ENCODE measurements at places on chromosomes 7 and 10.

DNA sequence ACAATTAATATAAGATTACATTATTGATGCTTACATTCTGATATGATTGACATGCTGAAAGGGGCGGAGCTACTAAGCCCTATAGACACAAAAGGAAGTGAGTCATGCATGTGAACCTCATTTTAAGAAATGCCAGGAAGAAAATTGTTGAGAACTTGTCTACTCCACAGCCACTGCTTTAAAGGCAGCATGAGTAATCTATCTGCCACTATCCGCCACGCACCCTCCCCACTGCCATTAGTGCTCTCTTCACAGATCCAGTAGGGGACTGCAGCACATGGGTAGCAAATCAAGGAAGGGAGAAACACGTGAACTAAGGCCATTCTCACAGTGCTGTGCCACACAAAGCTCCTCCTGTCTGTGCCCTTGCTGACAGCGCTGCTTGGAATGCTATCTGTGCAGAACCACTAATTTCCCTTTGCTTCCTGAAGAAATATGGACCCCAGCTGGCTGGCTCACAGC lies 524.8 kb downstream of the GRM8 start:
- DNase-seq = no peak

- no peak for DNase-seq
These were observed 11.7 kb downstream of the ANK3 start for GRCh38 chr10:60377955-60378354.

- DNase-seq = peak; percentile 61
These were observed at the start of gene ZNF394 for GRCh38 chr7:99499721-99500636. Gene ZNF394, minus strand, starts transcription at chr7:99500281. Its CDS starts 188 bp downstream, at chr7:99500093.

GRCh38 chr10:44967616-44968015 lies 8.0 kb downstream of the RASSF4 start:
- DNase-seq = no peak

- no peak for DNase-seq
These were observed 30.0 kb upstream of the CFAP46 start for GRCh38 chr10:132972149-132972985.

DNA sequence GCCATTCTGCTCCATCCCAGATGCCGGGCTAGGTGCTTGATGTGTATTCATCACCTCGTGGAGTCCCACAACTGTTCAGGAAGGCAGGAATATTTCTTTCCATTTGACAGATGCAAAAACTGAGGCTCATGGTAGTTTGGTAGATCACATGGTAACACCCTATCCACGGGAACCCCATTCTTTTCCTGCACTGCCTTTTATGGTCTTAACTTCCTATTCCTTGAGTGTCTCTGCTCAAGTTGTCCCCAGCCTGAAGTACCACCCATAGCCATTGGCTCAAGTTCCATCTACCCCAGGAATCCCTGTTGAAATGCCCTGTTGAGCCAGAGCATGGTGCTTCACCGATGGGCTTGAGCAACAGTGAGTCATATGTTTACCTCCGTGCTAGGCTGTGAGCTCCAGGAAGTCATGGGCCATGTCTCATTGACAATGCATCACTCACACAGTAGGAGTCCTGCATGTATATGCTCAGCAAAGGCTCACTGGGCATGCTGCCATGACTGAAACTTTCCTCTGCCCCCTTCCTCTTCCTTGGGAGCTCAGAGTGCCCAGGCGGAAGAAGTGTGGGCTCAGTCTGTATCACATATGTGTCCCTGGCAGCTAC lies 71.7 kb upstream of the ADAM12 start:
- DNase-seq = no peak

DNA sequence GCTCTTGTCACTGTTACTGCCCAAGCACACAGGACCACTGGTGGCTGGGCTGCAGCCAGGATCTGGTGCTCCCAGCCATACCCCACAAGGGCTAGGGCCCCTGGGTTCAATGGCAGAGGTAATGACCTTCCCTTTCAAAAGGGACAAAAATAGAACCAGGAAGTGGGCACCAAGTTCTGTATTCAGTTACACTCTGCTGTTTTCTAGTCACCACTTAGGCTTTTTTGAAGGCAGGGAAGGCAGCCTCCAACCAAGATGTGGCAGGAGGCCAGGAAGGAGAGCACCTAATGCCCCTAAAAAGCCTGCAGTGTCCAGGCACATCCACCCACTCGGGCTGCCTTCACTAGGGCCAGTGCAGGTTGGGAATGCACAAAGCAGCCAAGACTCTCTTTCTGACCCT lies 47.8 kb downstream of the NOD1 start:
- DNase-seq = no peak

GRCh38 chr10:14487488-14487883 lies 156.8 kb upstream of the FRMD4A start:
- no peak for DNase-seq

- no peak for DNase-seq
These were observed 82.7 kb downstream of the REEP3 start for GRCh38 chr10:63603709-63604445.

DNA sequence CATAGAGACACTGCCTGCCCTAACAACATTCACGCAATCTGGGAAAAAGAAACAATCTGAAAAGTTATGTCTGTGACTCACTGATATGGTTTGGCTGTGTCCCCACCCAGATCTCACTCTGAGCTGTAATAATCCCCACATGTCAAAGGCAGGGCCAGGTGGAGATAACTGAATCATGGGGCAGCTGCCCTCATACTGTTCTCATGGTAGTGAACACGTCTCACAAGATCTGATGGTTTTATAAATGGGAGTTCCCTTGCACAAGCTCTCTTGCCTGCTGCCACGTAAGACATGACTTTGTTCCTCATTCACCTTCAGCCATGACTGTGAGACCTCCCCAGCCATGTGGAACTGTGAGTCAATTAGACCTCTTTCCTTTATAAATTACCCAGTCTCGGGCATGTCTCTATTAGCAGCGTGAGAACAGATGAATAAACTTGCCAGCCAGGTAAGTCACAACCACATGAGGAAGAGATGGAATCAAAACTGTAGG lies 341.5 kb upstream of the AOAH start:
- no peak for DNase-seq

DNA sequence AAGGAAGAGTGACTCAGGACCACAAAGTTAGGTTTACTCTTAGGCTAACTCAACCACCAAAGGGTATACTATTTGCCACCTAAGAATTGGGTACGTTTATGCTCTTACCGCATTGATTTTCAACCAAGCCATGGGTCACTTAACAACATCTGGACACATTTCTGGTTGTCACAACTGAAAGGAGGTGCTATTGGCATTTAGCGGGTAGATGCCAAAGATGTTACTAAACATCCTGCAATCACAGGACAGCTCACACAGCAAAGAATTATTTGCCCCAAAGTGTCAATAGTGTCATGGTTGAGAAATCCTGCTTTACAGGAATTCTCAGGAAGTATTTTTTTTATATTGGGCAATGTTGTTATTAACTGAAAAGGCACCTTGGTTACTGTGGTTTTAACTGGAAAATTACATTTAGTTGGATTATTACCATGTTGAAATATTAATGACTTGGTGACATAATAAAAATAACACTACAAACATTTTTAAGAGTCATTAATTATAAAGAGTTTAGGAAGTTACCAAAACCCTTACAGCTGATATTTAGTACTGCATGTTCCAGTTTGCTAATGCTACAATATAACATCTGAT lies 185.0 kb upstream of the TMEM196 start:
- peak; percentile 18 for DNase-seq

DNA sequence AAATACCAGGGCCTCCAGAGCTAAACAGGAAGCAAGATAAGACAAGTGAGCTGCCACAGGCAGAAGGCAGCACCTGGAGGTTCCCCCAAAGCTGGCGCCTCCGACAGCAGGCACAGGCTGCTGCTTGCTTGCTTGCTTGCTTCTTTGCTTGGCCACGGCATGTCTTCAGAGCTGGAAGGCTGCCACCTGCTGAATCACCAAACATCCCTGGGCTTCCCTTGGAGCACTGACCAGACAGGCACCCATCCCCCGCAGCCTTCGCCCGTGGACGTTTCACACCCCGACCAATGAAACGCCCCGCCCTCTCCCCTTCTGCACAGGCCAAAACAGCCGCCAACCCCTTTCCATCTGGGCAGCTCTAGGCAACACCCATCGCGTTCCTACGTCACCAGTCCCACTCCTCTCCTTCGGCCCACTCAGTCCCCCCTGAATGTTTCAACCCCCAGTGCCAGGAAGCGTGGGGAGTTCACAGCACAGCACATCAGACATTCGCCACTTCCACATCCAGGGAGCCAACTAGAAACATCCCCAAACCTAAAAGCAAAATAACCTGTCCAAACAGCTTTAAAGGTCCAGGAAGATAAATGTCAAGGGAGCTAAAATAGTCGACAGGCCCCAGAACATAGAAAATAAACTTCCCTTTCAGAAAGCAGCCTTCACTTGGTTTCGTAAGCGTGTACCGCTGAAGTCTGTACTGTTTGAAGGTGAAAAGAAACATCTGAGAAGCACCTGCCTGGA lies 1.6 kb downstream of the SGMS1 start:
- DNase-seq = no peak

DNA sequence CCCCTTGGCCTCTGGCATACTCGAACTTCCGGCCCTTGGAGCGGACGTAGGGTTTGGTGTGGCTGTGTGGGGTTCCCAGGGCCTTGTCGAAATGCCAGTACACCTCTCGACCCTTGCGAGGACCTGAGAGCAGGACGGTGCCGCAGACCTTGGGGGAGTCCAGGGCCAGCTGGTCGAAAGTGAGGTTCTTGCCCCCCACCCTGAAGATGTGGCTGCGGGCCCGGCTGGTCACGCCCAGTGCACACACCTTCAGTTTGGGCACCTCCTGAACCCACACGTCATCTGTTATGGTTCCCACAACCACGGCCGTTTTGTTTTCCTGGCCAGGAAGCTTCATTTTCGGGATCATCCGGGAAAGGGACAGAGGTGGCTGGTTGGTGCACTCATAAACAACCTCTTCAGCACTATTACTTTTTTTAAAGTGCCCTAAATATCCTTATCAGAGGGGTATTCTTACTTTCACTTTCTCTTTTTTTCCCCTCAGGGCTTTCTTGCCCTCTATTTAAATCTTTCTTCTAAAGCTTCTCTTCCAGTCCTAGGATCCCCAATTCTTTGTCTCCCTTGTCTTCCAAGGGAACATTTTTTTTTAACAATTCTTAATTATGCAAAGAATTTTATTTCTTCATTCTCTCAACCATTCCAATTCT lies 44.9 kb upstream of the FAM3C start:
- no peak for DNase-seq

GRCh38 chr7:116809636-116810266 lies 52.6 kb upstream of the CAPZA2 start:
- DNase-seq = peak; percentile 86

DNA sequence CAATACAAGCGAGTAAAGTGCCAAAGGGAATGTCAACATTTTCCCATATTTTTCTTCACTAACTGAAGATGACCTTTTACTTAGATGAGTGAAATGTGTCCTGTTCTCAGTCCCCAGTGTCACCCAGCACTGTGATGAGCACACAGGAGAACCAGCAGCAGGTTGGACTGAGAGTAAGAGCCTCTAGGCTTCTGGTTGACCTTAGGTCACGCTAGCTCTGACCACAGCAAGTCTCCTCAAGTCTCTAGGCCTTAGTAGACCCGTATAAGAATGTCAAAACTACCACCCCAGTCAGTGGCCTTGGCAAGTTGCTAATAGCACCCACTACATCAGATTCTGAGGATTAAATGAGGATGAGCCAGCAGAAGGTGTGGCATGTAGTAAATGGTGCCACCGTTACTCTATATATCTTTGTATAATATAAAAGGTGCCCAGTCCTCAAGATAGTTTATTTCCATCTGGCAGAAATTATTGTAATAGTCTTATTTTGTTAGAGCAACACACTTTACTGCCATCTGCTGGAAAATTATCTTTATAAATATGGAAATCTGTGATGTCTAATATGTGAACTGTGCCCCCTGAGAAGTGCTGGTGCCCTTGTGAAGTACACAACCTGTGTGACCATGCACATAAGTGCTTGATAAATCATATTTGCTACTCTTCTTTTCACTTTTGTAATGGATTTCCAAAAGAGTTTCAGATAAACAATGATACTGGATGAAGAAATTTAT lies 75.7 kb downstream of the SPAG6 start:
- DNase-seq = no peak

- DNase-seq = no peak
These were observed 1.2 kb downstream of the CCM2 start for GRCh38 chr7:45001138-45001694.

GRCh38 chr7:21642422-21642821 lies 99.6 kb downstream of the DNAH11 start:
- DNase-seq = no peak

- DNase-seq = no peak
These were observed at the start of gene TMEM236 for GRCh38 chr10:17751781-17752445. Gene TMEM236, plus strand, starts transcription at chr10:17752201. Its CDS starts 95 bp downstream, at chr10:17752296.

DNA sequence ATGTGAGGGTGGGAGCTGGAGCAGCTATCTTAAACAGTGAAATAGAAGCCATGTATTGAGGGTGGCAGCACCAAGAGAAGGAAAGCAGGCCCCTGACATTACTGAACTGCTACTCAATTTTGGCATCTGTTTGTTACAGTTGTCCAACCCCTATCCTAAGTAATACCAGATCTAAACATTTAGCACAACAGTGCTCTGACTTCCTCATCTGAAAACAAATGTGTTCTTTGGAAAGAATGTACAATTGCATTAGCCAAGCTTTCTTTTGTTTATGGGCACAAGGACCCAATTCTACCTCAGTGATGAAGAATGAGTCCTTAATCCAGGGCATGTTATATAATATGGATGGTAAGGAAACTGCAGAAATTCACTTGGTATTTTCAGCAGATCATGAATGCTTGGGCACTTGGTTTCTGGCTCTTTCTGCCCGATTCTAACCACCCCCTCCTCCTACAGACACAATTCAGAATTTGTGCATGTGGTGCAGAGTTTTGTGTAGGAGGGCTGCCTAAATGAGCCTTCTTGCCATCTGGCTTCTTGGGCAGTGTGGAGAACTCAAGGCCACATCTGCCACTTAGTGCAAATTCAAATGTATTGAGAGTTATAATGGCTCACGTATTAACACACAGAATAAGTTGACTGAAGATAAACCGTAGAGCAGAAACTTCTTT lies 36.9 kb upstream of the KMT2E start:
- DNase-seq = no peak

DNA sequence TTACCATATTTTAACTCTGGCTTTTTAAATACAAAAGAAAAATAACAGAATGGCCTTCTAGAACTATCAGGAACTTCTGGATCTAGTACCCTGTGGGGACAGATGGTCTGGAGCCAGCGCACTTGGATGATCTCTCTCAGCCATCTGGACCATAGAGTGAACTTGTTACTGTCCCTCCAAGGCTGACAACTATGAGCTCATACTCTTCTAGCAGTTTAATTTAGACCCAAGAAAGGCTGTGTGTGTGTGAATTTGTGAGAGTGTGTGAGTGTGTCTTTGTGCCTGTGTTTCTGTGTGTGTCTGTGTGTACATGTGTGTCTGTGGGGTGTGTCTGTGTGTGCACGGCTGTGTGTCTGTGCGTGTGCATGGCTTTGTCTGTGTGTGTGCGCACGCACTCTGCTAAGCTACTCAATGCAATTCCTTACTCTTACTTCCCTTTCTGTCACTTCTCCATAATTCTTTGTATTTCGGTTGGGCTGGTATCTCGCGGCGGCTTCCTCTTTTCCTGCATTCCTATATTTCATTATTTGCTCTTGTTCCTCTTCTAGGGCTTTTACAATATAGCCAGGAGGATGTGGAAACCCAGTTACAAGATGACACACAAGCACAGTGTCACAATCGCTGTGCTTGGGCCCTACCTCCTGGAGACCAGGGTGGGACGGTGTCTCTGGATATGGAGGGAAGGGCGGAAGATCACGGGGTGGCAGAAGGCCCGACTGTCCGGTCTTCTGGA lies 51.9 kb downstream of the IKZF1 start:
- DNase-seq = no peak
